ENCODE measurements at places on chromosomes 11 and 22.

- no peak for DNase-seq
Observed at GRCh38 chr11:102177974-102178631, 67.9 kb downstream of the YAP1 start.

DNA sequence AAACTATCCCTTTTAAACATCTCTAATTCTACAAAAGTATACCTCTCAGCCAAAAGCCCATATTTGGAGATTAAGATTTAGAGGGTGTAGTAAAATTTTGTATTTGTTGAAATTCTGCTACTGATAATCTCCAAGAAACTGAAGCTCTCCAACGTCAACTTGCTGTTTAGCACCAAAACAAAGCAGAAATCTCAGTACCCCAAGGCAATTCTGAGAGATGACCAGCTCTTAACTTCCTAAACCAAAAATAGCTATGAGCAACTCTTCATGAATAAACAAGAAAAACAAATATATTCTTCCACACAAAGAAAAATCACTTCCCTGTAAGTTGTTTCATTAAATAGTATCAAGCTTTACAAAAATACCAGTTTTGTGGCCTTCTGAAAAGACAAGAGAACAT is 13.3 kb downstream of the RRAS2 start:
- no peak for DNase-seq

- DNase-seq, result no peak
Observed at GRCh38 chr11:116376547-116376946, 396.2 kb downstream of the BUD13 start.

DNA sequence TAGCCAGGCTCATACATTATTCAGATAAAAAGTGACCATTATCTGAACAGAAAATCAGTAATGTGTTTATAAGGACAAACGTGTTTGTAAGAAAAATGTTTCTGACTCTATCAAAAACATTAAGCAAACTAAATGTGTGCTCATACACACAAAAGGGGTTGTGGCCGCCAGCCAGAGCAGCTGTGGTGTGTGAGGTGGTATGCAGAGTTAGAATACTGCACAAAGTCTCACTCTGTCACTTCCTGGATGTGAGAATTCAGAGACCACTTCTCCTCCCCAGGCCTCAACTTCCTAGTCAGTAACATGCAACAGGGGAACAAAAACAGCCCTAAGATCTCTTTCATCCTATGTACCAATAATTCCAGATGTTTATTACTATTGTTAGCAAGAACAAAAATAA is 9.4 kb downstream of the OR5B21 start:
- no peak for DNase-seq

GRCh38 chr22:43851979-43852307 is 10.4 kb downstream of the SULT4A1 start:
- DNase-seq, result peak; percentile 44

DNA sequence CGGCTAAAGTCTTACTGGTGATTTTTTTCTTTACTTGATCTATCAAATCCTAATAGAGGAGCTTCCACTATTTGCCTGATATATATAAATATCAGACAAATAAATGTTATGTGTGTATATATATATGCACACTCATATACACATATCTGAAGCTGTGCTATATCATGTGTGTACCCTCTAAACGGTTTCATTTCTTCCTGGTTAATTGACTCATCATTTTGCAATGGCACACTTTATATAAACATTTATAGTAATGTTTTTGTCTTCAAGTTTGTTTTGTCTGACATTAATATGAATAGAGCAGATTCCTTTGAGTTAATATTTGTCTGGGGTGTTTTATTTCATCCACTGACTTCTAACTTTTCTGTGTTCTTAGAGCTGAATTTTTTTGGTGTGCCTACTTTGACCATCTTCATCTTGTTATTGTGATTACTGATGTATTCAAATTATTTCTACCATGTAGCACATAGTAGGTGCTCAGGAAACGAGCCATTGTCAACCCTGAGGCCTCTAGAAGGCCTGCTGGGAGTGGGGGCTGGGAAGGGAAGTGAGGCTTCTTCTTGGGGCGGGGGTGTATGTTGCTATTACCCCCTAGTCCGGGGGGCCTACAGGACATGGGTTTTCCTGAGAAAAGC is 82.6 kb downstream of the LRRC32 start:
- no peak for DNase-seq

- DNase-seq, result no peak
Observed at GRCh38 chr11:11895672-11896071, 53.9 kb downstream of the USP47 start.

- DNase-seq, result peak; percentile 28
Observed at GRCh38 chr22:44427611-44428470, 70.2 kb downstream of the RTL6 start.

DNA sequence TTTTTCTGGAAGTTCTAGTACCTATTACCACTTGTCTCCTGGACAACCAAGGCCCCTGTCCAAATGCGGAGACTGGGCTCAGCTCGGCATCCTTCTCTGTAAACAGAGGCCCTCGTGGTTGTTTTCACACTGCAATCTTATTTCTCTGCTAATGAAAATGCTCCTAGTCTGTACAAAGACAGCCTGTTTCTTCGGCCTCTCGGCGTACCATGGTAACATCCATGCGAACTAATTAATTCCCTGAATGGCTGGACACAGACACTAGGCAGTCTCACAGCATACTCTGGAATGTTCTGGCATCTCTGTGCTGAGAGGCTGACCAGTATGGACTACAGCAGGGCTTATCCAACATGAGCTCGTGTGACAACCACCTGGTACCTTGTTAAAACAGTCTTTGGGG is 5.7 kb downstream of the POLR3H start:
- no peak for DNase-seq

- no peak for DNase-seq
Observed at GRCh38 chr11:56948991-56949515, 39.7 kb upstream of the OR5AK2 start.

DNA sequence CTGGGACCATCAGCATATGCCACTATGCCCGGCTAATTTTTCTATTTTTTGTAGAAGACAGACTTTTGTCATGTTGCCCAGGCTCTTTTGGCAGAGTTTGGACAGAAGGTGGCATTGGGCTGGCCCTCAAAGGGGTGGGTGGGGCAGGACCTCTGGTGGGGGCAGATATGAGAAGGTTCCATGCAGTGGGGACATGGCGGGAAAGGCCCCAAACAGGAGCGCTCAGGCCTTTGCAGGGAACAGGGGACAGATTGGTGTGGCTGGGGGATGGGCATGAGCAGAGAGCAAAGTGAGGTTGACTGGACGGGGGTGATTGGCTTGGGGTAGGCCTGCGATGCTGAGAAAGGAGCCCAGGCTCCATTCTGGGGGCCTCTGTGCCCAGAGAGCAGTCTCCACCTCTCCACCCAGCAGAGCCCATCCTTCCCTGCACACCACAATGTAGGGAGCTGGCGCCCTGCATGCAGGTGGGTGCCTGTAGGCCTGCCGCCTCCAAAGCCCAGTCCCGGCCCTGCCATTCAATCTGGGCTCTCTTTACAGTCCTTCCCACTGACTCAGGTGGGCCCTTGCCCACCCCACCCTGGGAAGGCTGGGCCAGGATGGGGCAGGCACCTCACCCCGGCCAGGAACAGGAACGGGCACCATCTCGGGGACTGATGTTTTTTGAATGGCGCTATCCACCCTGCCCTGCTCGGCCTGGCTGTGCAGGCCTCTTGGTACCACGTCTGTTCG is 98.7 kb downstream of the MORC2 start:
- peak; percentile 25 for DNase-seq

DNA sequence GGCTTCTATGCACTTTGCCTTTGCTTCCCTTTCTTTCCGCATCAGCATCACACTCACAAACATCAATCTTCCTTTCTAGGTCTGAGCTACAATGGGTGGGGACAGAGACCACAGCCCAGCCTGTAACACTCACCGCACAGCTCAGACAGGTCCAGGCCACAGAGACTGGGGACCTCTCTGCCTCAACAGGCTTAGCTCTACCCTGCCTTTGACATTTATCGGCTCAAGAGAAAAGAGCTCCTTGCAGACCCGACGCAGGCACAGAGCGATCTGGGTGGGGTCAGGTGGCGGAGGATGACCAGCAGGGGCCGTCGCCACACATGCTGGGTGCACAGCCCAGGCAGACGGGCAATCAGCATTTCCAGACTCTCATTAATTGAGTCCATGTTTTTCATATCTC is 837.3 kb downstream of the TBC1D22A start:
- no peak for DNase-seq

GRCh38 chr11:69511358-69512055 is 30.0 kb downstream of the LINC01488 start:
- peak; percentile 24 for DNase-seq

DNA sequence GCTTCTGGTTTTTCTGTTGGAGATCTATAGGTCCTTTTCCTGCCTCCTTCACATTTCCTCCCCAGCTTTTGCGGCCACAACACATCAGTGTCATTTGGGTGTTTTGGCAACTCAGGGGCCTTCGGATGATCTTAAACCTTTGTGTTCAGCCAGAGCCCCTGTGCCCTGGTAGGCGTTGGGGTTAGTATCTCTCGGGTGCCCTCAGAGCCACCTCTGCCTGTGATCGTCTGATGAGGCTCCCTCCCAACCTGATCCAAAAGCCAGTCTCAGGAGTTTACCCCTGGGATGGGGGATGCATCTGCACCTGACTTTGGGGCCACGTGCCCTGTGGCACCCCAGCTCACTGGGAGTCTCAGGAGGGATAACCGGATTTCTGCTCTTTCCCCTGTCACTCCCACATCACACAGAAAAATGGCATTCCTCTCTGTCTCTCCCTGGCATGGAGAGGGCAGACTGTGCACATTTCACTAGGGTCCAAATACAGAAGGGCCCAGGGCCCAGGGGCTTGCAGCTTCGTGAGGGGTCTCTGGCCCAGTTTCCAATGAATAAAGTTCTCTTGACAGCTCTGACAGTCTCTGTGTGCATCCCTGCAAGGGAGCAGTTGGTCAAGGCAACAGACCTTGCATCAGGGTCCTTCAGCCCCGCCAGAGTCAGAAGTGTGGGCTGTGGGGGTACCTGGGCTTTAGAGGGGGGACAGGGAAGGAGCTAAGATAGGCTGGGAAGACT is 2.6 kb downstream of the RNF26 start:
- peak; percentile 41 for DNase-seq

- DNase-seq, result peak; percentile 2
Observed at GRCh38 chr11:1967641-1968225, 20.6 kb downstream of the MRPL23 start.

DNA sequence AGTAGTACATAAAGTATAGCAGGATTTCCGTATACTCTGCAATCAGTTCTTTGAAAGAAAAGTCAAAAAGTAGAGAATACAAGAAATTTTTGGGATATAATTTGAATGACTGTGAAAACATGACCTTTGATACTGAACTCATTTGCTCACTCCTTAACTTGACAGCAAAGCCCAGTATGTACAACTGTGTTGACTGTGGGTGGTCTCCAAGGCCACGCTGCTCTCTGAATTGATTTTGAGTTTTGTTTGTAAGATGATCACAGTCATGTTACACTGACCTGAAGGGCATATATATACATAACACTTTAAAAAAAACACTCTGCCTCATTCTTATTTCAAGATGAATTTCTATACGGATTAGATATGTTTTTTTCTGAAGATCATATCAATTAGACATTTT is 9.5 kb upstream of the AMOTL1 start:
- DNase-seq, result no peak

- no peak for DNase-seq
Observed at GRCh38 chr11:87879118-87879517, 296.1 kb downstream of the RAB38 start.

DNA sequence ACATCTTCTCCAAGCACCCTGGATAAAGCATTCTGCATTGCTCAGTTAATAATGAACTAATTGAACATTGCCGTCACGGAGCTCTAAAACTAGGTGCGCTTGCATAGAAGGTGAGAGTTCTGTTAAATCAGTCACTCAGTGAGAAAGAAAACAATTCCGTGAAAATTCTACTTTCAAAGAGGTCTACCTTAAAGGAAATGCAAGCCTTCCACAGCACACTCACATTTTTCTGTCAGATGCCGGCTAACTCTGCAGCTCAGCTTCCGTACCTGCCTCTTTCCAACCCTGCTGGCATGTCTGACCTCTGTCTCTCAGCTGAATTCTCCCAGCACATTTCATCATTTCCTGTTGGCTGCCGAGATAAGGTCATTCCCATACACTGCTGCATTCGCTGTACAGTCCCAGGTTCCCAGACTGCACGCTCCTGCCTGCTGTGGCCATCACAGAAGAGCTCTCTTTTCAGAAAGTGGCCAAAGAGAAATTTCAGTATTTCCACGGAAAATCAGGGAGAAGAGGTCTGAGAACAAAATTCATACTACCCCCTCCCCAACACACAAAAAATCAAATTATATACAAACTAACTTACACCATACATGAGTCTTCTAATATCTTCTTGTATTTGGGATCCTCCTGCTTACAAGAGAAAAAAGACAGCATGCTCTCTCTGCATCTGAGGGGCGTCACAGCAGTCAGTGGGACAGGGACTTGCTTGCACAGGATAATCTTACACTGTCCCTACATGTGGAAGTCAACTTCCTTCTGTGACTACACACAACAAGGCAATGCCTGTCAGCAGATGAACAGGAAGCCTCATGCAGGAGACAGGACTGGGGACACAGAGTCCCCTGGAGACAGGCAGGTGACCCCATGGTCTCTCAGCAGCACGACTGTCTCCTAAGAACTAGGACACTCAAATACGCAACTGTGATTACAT is 55.1 kb downstream of the PACSIN2 start:
- DNase-seq, result peak; percentile 51

DNA sequence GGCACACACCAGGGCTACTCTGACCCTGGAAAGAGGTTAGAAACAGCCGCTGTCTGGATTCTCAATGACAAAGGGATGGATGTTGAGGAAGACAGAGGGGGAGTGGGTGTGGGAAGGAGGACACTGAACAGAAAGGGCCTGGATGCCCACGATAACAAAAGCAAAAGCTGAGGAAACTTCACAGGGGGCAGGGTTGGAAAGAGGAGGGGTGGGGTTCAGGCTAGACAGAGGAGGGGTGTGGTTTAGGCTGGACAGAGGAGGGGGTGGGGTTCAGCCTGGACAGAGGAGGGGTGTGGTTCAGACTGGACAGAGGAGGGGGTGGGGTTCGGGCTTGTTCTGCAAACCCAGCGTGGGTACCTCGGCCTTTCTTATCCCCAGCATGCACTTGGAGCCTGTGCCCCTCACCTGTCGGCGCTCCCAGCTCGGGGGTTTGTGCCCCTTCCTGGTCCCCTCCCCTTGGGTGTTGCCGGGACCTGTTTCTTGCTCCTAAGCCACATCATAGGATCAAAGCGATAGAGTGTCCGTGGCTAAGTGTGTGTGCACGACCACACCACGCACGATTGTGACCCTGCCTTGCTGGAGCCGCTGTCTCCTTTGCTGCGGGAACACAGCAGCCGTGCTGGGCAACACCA is 75.6 kb downstream of the BRD1 start:
- no peak for DNase-seq

DNA sequence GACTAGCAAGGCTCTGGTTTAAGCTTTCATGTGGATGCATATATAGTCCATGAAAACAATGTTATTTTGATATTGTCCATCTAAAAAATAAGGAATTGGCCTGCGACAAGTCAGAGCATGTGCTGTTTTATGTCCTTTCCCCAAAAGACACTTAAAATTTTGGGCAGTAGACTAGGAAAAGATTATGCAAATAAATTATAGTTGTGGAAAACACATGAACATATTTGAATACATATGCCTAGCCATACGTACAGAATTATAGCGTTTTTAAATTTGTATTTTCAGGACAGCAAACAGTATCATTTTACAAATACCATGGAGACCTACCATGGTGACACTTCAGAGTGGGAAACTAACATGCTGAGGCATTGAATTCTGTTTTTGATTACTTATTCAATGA is 113.8 kb upstream of the SLC5A12 start:
- DNase-seq, result no peak

- DNase-seq, result no peak
Observed at GRCh38 chr22:18929459-18929858, 6.6 kb downstream of the PRODH start.

- DNase-seq, result no peak
Observed at GRCh38 chr11:130832566-130833425, 83.5 kb downstream of the SNX19 start.

GRCh38 chr11:93492464-93493251 is 50.5 kb downstream of the SMCO4 start:
- DNase-seq, result no peak
